ENCODE measurements at places on chromosomes 13 and 19. TPM values are rescaled to one million over a fixed set of nuclear protein-coding genes. Genes with fewer than 3 reads are reported as not detected.

Gene OR7D2
- total RNA-seq: not detected

Gene REEP6
- total RNA-seq: not detected

Gene MTUS2
- 0.67 TPM for total RNA-seq

DNA sequence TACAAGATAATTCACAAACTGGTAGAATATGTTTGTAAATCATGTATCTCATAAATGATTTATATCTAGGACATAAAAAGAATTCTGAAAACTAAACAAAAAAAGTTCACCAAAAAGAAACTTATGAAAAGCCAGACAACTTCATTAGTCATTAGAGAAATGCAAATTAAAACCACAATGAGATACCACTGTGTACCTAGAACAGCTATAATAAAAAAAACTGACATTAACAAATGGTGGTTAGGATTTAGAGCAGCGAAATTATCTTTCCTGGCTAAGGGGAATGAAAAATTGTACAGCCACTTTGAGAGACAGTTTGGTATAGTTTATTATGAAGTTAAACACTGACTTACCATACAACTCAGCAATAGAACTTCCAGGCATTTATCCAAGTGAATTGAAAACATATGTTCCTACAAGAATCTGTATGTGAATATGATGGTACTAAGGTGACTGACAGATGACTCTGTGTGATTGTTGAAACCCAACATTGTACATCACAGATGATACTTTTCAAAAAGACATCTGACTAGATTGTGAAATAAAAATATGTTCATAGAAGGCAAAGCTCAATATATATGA, 41.8 kb downstream of the UGGT2 start:
- no peak for ATAC-seq

DNA sequence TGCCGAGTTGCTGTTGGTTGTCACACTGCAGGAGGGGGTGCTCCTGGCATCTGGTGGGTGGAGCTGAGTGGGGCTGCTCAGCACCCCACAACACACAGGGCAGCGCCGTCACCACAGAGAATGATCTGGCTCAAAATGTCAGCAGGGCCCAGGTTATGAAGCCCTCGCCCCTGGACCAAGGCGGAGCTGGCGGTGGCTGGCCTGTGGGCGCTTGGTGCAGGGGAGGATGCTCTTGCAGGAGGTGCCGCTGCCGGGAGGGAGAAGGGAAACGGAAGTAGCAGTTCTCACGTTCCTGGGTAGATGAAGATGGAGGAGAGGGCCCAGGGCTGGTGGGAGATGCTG, 14.2 kb upstream of the LENG8 start:
- no peak for ATAC-seq

- no peak for ATAC-seq
Measured at GRCh38 chr13:39955560-39955959, 300.1 kb downstream of the COG6 start.

DNA sequence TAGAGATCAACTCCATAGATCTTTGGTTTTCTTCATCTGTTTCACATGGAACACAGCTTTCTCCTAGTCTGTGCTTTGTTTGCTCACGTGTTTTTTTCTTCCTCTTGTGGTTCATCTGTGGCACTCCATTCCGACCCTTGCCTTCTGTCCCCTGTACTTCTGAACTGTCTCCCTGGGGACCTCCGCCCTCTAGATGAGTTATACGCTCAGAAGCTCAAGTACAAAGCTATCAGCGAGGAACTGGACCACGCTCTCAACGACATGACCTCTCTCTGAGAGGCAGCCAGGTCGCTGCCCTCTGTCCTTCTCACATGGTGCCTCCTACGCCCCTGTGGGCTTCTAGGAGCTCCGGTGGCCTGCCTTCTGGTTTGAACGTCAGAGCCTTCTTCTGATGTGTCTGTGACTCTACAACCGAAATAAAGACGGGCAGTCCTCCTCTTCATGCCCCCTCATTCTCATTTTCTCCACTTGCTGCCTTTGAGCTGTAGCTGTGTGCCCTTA, 16.6 kb upstream of the RAB8A start:
- peak; percentile 13 for ATAC-seq

DNA sequence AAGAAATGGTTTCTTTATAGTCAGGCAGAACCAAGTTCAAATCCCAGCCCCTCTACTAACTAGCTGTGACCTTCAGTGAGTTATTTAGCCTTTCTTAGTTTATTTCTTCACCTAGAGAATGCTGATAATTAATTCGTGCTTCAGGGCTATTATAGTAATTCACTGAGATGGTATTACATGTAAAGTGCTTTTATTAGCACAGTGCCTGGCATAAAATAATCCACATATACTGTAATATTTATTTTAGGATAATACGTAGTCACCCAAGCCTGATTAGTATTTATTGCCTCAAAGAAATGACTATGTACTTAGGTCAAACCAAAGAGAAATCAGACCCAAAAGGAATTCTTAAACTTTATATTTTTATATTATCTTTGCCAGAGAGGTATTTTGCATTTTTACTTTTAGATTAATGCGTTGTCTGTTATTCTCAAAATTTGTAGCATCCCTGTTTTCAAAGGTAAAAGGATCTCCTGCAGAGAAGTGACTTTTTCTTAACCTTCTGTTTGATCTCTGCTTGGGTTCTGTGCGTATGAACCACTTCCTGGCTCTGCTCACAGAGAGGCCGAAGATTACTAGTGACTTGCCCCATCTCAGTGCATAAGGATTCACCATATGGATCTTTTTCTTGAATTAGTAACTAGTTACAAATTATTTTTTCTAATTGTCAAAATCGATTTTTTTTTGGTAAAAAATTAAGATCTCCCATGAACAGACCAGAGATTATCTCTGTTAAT, 19.7 kb downstream of the UBAC2 start:
- ATAC-seq: no peak

DNA sequence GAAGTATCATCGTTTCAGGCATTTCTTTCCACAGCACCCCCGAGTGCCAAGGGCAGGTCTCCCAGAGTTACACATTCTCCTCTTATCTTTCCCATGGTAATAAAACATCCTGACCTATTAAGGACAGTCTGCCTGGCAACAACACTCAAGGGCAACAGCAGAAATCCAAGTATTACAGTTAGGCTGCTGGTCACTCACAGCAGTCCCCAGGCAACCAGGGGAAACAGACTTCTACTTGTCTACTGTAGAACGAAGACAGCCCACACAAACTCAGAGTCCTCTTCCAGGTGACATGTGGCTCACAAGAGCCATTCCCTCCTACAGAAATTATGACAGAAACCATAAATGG, 24.3 kb downstream of the RCBTB1 start:
- ATAC-seq: no peak

- no peak for ATAC-seq
Measured at GRCh38 chr13:52615812-52616211, 26.4 kb upstream of the HNRNPA1L2 start.

DNA sequence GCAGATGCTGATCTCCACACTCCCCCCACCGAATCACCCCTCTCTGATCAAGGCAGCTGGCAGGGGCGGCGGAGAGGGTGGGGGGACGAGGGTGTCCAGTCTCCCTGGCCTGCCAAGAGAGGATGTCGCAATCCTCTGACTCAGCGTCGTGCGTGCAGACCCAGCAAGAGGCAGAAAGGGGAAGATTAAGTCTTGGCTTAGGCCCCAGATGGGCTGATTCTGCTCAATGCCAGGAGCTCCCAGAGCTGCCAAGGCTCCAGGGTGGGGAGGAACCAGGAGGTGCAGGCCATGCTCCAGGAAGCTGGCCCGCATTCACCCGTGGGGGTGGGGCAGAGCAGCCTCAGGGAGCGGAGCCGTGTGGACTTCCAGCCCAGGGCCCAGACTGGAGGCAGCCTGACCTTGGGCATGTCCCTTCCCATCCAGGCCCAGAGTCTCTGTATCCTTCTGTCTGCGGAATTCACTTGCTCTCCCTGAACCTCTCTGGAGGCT, 6.6 kb upstream of the BCL3 start:
- peak; percentile 99 for ATAC-seq

DNA sequence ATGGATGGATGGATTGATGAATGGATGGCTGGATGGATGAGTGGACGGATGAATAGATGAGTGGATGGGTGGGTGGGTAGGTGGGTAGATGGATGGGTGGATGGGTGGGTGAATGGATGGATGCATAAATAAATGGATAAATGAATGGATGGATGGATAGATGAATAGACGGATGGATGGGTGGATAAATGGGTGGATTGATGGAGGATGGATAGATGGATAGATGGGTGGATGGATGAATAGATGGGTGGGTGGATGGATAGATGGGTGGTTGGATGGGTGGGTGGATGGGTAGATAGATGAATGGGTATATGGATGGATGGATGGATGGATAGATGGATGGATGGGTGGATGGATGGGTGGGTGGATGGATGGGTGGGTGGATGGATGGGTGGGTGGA, 84.9 kb upstream of the ZNF536 start:
- ATAC-seq: no peak

DNA sequence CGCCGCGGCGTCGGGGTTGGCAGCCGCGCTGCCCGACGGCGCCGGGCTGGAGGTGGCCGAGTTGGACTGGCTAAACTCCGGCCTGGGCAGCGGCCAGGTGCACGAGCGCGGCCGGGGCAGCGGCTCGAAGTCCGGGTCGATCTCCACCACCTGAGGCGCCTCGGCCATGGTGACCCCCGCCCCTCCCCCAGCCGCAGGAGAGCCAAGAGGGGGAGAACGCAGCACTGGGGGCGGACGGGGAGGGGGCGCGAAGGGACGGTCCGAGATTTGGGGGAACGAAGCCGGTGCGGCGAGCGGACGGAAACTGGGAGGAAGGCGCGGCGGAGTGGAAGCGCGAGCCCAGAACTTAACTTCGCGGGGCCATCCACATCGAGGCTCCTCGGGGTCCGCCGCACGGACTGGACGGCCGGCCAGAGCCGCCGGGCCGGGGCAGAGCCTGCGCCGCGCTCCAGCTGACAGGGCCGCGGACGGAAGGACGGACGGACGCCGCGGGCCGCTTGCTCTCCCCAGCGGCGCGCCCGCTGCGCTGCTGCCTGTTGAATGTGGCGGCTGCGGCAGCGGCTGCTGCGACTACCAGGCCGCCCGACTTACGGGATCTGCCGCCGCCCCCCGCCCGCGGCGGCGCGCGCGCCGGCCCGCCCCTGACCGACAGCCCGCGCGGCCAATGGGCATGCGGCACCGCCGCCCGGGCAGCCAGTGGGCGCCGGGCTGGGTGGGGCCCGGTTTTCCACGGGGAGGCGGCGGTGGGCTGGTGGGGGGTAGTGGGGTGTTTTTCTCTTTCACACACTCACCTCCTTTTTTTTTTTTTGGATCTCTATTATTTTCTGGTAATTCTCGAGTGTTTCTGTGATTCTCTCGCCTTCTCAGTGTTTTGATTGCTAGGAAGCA, at the start of gene FOXO1:
Gene FOXO1 (minus strand): TSS at position 597 of the 888 bp plus-strand sequence. CDS start 429 bp downstream, at position 168.
- peak; percentile 90 for ATAC-seq

DNA sequence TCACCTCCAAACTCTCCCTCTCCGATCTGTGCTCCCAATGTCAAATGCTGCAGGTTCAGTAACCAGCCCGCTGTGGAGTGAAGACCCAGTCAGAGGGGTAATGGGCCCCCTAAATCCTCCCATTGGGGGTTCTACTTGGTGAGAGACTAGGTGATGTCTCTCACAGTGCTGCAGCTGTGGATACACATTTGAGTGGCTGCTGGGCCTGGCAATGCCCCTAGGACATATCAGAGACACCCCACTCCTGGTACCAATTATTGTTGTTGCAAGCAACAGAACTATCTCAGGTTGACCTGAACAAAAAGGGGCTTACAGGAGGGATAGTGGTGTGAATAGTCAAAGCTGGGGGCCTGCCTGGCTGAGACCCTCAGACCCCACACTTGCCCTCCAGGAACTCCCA, 4.6 kb downstream of the MATK start:
- ATAC-seq: no peak

- no peak for ATAC-seq
Measured at GRCh38 chr19:53532362-53532761, 5.6 kb upstream of the ZNF331 start.

Measured in gastroesophageal sphincter (tissue), 4 donors.